ENCODE measurements at places on chromosomes 4 and X.

DNA sequence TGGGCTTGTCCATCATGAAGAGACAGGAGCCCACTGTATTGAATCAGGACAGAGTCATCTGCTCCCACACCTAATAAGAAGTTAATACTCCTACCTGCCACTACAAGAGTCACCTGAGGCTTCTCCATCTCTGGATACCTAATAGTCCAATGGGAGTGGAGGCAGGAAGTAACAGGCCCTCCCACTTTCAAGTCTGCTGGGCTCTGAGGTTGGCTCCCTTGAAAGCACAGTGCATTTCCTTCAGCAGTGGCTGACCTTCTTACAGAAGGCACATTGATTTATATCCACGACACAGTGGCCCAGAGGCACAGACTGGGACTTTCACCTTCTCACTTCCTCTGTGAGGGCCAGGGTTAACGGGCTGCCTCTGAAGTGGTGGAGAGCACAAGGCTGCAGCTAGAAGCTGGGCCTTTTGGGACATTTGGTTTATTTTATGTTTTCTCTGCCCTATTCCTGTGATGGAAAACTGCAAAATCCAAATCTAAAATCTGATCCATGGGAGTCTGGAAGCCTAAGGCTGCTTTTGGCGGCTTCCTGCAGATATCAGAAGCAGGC lies 38.1 kb downstream of the FRG2 start:
- no peak for DNase-seq

GRCh38 chr4:20983763-20984575 lies 283.7 kb downstream of the PACRGL start:
- no peak for DNase-seq

GRCh38 chr4:10727140-10727880 lies 42.7 kb upstream of the CLNK start:
- no peak for DNase-seq

GRCh38 chr4:108129196-108129595 lies 39.5 kb downstream of the LEF1 start:
- no peak for DNase-seq

DNA sequence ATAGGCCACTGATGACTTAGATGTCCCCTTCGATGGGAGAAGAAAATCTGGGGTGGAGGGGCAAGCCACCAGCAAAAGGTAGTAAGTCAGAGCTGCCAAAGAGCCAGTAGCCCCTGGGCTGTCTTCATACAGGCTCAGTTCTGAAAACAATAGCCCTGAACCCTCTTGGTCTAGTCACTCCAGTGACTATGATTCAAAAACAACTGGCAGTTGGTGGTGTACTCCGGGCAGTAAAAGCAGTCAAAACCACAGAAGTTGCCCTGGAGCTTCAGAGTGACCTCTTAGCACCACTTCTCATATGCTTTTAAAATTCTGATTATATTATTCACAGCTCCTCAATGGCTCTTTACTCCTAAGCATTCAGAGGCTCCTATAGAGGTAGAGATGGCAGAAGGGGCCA lies 164.3 kb upstream of the MAMLD1 start:
- DNase-seq: no peak

DNA sequence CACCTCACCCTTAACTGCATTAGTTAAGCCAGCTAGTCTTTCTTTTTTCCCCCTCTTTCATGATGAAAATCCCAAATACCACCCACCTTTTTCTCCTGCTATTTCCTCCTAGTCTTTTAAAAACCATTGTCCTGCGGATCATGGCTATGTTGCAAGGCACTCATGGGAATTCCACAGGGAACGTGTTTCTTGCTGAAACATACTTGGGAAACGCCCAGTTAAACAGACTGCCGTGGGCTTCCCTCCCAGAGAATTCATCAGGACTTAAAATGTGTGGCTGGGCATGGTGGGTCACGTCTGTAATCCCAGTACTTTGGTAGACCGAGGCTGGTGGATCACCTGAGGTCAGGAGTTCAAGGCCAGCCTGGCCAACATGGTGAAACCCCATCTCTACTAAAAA lies 32.2 kb downstream of the XG start:
- DNase-seq: no peak

GRCh38 chrX:106672527-106672926 lies 54.0 kb upstream of the RNF128 start:
- DNase-seq: no peak

DNA sequence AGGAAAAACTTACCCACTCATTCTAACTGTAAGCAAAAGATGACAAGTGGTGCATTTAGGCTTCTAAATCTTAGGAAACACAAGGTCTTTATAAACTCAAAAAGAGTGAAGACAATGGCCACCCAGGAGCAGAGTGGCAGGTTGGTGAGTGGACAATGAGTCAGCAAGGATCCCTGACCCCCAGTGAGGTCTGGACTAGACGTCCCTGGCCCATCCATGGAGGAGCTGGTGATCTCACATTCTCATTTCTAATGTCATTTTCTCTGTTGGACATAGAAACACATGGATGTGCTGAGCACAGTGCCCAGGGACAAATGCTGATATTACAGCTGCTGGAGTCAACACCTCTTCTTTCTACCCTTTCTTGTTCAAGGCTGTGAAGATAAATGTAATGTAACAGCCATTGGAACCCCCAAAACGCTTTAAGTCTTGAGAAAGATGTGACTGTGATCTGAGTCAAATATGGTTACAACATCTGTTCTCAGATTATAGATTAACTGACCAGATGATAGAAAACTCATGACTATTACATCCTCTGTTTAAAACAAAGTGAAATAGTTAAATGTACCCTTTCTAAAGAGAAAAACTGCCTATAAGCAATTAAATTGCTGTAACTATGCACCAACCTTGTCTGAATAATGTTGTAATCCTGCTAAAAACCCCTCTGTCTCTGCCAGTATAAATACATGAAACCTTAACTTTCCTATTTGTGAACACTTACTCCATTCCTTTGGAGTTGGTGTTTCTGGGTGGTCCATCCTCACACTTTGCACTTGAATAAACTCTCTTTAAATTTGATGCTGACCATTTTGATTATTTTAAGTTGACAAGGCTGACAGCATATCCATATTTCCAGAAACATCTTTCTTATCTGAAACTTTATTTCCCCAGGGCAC lies 92.7 kb downstream of the USP46 start:
- no peak for DNase-seq

DNA sequence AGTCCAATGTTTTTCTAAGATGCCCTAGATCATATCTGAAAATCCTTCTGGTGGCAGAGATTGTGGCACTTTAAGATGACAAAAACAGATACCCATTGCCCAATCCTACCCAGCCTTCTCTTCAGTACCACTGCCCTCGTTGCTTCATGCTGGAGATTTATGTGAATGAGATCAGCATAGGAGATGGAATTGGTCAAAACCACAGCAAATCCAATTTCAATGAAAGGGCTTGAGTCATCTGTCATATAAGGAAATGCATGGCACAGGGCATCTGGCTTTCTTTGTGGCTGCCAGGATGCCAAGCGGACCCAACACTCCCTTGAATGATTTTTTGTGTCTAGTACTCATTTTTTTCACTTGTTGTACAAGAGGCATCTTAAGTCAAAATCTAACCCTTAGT lies 16.8 kb downstream of the AFF2 start:
- DNase-seq: no peak

DNA sequence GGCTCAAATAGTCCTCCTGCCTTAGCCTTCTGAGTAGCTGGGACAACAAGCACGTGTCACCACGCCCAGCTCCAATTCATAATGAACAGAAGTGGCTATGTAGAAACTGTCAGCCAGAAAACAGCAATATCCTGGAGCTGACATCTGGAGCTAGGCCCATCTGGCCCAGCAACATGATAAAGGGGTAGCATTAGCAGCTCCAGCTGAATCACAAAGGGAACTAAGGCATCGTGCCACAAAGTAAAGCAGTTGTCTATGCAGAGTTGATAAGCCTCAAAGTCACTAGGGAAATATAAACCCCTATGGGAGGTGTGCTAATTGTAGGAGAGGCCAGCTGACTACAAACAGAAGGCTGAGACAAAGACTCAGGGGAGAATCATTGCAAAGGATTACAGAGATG lies 270.5 kb upstream of the GPC4 start:
- DNase-seq: no peak

GRCh38 chr4:55087009-55087912 lies 38.1 kb downstream of the KDR start:
- no peak for DNase-seq

DNA sequence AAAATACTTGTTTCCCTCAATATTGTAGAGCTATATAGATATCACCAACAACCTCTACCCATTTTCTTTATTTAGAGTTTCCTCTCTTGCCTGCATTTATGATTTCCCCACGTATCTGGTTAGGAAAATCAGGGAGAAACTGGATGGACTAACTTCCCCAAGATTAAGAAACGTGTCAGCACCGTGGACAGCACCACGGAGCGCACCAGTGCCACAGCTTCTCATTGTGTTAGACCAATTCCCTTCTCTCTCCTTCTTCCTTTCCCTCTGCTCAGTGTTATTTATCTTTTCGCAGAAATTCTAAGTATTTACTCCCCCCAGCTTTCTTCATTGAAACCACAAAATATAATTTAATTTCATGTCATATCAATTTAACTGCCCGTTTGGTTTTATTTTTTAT lies 568.6 kb upstream of the BOD1L1 start:
- DNase-seq: no peak

DNA sequence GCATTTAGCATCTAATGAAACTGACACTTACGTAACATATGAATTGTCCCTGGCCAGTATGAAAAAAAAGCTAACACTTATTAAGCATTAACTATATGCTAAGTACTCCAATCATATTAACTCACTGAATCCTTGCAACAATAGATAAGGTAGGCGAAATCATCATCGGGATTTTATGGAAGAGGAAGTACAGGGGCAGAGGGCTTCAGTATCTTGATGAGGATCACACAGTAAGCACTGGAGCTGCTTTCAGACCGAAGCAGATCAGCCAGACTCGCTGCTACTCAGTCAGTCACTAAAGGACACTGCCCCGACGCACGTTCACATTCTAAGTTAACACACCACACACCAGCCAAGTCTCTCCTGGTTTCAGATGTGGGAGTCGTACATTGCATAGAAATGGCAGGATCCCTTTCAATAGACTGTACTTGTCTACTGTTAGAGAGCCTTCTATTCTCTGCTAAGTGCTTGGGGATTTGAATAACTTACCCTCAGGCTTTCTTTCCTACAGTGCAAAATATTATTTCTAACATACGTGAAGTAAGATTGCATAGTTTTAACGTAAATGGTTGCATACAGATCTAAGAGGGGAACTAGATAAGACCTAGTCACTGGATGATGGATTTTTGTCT lies 540.2 kb upstream of the TENM3 start:
- DNase-seq: no peak

DNA sequence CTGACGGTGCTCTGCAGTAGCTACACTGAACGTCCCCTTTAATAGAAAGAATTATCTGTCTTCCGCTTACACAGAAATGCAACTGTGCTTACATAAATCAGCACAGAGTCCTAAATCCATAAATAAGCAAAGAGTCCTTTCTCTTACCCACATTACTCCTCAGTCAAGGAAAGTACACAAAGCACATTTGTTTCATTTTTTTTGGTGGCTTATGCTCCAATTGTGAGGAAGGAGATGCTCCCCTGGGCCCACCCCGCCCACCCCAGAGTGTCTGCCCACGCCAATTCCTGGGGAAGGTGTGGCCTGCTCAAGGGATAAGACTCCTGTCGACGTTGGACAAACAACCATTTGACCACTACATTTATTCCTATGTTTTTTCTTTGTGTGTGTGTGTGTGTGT lies 53.8 kb downstream of the CPLX1 start:
- no peak for DNase-seq

DNA sequence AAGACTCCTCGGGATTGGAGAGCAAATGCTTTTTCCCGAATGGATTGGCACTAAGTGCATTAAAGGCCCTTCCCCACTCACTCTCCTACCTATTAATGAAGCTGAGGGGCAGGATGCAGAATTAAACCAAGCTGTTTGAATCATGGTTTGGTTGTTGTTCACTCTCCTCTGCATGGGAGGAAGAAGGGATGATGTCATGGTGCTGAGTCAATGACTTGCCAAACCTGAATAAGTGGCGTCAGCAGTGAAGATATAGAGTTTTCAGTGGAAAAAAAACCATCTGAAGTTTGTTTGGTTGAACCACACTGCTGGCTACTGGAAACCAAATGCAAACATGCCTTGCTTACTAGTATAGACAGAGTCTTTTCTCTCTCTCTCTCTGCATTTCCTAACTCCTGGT lies 19.8 kb upstream of the ZXDA start:
- DNase-seq: no peak

DNA sequence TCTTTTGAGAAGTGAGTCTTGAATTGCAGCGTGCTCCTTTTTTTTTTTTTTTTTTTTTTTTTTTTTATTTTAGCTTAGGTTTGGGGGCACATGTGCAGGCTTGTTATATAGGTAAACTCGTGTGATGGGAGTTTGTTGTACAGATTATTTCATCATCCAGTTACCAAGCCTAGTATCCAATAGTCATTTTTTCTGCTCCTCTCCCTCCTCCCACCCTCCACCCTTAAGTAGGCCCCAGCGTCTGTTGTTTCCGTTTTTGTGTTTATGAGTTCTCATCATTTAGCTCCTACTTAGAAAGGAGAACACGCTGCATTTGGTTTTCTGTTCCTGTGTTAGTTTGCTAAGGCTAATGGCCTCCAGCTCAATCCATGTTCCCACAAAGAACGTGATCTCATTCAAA lies 81.3 kb upstream of the TSPAN5 start:
- DNase-seq: no peak

- DNase-seq: no peak
Observed at GRCh38 chr4:13933191-13933590, 305.7 kb upstream of the BOD1L1 start.

DNA sequence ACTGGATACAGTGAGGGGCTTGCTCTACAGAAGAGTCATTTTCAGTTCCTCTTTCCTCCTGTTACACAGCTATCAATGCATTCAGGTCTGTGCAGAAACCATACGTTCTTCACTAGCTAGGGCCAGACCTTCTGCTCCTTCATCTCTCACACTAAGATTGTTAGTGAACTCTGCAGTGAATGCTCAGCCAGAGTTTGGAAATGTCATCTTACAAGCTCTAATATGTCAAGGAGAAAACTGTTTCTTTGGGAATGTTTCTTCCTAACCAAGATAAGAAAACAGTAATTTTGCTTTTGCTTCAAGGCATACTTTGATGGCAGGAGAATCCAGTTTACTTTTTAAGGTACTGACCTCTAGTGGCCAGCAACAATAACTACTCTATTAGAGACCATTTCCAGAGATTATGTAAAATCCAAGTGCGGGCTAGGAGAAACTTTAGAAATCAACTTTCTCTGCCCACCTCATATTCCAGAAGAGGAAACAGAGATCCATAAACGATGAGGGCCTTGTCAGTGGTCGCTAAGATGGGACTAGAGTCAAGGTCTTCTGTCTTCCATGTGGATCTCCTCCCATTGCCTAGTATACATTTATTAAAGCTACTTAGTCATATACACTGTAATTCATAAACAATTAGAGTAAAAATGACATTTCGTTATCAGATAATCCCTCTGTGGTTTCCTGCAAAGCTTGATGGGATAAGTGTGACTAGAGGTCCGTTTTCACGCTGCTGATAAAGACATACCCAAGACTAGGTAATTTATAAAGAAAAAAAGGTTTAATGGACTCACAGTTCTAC lies 12.1 kb upstream of the CC2D2A start:
- DNase-seq: no peak

- no peak for DNase-seq
Observed at GRCh38 chr4:40681600-40681999, 51.9 kb upstream of the RBM47 start.

Data from caudate nucleus (tissue), 63 donors.